ENCODE measurements at places on chromosomes 2 and 18.

- DNase-seq = no peak
Observed at GRCh38 chr18:908758-909724, 4.4 kb downstream of the ADCYAP1 start.

- no peak for DNase-seq
Observed at GRCh38 chr2:66839551-66840320, 404.8 kb downstream of the MEIS1 start.

DNA sequence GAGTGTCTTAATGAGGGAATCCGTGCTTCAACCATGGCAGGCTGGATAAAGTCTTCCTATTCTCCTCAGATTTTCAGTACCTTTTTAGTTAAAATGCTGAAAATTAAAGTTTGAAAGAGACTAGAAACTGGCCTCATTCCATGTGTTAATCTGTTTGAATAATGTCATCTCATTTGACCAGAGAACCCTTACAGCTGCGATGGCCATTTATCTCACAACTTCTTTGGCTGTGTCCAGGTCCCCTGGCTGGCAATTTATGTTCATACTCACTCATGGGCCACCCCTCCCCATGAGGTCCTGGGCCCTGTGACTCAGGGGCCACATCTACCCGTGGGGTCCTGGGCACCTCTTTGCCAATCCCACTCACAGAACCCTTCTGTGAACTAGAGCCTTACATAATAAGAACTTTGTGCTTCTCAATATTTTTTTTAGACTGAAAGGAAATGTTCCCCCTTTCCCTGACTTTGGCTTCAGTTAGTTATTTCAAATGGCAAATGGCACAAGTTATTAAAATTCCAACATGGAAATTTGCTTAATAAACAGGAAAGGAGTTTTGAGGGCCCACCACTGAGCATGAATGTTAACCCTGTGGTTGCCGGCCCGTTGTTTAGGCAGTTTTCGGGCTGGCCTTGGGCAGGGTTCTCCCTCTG, 134.6 kb downstream of the UXS1 start:
- no peak for DNase-seq

DNA sequence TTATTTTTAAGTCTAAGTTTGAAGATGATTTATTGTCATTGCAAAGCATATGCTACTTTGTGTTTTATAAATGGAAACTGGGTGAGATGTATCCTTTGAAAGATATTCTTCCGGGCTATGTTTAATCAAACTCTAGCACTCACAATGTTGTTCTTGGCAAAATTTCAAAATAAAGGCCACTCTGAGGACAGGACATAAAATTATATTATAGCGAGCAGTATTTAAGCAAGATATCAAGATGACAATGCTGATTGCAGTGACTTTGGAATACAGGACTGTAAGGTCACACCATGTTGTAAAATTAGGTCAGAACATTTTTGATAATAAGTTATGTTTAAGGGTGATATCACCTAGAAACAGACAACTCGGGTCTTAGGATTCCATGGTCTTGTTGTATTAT, 14.2 kb downstream of the RPRM start:
- DNase-seq = no peak

- DNase-seq = no peak
Observed at GRCh38 chr2:216862628-216863398, 2.9 kb upstream of the TNP1 start.

DNA sequence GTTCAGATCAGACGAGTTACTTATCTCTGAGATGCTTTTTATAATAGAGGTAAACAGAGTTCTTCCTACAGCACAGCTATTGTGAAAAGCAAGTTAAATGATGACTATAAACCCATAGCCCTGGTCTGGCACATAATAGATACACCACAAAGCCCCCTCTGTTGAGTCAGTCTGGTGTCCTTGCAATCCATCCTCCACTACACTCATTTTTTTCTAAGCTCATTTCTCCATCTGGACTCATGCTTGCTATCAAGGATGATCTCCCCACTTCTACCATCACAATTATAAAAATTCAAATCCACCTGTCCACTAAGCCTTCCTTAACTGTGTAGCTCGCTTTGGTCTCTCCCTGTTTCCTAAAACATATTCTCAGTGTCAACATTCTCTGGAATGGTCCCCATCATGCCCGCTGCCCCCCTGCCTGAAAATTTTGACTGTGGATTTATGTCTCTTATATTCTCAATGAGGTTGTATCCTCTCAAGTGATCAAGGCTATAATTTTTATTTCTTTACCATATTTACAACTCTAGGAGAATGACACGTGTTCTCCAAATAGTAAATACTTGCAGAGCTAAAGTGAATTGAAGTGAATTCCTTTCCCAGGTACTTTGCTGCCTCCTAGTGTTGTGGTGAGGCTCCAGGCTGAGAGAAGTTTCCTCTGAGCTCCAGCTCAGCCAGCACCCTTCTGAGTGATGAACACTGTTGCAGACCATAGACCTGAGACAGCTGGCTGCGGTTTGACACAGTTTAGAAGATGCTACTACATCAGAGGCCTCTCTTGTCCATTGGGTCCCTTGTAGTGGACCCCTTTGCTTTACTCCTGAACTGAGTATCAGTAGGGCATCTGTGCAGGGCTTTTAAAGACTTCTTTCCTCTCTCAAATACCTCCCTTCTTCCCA, 108.7 kb downstream of the DPP10 start:
- DNase-seq = no peak

DNA sequence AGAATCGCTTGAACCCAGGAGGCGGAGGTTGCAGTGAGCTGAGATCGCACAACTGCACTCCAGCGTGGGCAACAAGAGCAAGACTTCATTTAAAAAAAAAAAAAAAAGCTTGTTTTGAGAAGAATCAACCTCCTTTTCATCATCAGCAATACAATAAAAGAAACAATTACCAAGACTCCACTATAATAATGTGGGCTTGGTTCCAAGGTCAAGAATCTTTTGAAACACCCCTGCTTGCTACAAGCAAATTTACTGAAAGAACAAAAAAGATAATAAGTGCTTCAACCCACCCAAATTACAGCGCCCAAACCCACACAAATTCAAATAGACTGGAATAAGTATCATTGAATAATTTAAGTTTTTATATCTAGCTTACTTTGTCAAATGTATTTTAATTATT, 33.6 kb upstream of the MAPRE3 start:
- DNase-seq = no peak

DNA sequence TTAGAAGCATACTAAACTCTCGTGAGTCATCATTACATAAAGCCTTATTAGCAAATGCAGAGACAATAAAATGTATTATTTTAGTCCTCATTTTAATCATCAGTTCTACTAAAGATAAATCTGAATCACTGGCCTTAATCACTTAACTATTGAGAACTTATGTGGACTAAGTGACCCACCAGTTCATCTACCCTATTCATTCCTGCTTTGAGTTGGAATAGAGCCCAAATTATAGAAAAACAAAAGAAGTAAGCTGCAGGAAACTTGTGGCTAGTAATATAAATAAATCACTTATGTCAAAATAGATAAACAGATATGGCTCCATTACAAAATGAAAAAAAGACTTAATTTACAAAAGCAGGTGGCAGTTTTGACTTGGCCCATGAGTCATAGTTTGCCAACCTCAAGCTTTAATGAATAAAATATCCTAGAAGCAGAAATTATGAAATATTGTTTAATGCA, 851.8 kb upstream of the CRIM1 start:
- no peak for DNase-seq

- no peak for DNase-seq
Observed at GRCh38 chr2:238428866-238429265, 2.1 kb downstream of the ASB1 start.

DNA sequence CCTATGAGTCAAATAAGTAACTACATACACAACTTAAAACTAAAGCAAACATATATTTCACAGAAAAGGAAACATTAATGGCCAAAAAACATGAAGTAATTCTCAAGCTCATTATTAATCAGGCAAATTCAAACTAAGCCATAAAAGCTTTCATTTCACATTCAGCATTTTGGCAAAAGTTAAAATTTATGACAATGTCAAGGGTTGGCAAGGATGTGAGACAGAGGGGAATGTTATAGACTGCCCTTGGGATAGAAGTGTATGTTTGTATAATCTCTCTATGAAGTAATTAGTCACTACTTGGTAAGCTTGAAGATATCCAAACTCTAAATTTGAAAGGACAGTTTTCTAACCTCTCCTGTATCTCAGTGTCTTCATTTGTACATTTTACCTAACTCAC, 539.4 kb downstream of the RIT2 start:
- DNase-seq = no peak

DNA sequence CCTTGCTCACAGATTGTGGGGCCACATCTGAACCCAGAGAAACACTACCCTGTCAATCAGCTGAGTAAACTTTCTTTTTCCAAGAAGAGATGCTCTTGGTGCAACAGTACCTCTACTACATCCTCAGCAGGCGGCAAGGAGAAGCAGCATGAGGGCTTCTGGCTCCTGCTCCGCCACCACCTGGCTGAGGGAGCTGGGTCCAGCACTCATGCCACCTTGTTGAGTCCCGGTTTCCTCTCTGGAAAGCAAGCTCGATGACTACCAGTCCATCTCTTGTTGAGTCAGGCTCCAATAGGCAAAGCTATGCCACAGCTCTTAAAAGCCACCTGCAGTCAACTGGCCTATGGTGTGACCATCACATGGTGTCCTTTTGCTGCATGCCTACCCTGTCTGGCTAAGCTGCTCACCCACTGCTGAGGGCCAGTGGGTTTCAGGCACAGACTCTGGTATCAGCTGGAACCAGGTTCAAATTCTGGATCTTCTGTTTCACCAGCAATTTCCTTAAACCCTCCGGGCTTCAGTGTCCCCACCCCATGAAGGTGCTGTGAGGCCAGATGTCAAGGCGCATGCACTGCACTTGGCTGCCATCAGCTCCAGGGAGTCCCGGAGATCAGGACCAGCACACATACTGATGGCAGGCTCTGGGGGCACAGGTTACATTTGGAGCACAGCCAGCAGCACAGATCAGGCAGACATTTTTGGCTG, 42.5 kb upstream of the ACAA2 start:
- DNase-seq = peak; percentile 25

DNA sequence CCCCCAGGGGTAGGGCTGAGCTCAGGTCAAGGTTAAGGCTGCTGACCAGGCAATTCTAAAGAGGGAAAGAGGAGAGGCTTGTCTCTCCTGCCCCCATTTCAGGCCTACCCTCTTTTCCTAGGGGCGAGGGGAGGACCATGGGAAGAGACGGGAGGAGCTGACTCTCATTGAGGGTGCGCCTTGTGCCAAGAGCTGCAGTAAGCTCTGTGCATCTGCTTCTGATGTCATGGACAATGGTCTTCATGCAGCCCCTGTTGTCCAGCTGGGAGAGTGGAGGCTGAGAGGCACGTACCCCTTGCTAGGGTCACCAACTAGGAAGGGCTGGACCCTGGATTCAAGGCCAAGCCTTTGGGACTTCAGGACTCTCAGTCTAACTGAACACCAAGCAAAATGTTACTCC, 45.2 kb downstream of the PTGR3 start:
- DNase-seq = no peak

DNA sequence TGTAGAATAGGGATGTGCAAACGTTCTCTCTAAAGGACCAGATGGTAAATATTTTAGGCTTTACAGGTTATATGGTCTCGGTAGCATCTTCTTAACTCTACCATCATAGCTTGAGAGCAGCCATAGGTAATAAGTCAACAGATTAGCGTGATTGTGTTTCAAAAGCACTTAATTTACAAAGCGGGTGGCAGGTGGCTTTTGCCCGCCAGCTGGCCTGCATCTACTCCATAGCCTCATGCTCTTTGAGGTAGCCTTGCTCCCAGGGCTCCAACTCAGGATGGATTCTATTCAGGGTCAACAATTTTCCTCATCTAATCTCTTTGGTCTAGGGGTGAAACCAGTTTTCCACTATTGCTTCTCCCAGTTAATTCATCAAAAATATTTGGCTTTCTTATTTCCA, 5.0 kb upstream of the ATP9B start:
- no peak for DNase-seq

DNA sequence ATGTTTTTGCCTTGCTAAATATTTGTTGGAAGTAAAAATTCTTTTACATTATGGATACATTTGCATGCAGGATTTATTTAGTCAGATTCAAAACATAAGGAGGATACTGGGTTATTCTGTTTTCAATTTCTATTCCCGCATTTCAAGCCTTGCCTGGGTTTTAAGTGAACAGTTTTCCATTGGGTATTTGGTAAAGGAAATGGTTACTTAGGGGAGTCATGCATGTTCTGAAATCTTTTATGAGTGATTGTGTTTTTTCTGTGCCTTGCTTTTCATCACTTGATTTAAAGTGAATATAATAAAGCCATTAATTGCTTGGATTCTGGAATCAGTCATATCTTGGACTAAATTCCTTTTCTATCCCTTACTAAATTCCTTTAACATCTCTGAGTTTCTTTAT, 12.0 kb upstream of the SP9 start:
- DNase-seq = no peak

DNA sequence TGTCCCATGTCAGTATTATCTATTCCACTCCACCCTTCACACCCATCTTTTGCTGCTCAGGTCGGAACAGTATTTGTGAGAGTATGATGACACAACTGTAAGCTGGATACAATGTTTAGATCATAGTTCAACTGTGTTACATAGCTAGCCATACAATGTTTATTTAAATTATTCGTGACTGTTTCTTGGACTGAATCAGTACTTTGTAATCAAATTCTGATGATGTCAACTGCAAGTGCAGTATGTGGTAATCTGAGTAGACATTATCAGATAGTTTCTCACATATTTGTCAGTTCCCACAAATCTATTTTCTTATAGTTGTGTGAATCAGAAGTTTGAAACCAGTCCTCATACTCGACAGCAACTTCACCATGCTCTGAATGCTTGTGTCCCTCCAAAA, 177.6 kb downstream of the ZNF407 start:
- no peak for DNase-seq

GRCh38 chr2:8856176-8856575, 18.8 kb upstream of the KIDINS220 start:
- DNase-seq = no peak

DNA sequence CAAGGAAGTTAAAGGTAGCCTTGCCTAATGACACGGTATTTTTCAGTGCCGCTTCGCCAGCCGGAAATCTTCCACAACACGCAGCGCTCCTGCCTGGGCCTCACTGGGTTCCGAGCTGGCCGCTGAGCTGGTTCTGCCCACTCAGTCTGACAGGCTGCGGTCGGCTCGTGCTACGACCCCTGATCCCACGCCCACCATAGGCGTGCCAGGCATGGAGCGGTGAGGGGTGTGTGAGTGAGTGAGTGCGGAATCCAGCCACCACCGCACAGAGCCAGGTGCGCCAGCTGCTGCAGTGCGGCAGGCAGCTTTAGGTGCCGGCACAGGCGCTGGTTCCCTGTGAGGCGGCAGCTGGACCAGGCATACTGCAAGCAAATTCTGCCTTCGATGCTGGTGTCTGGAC, 407.9 kb downstream of the DCC start:
- no peak for DNase-seq

GRCh38 chr18:30135938-30136337, 906.6 kb downstream of the DSC3 start:
- DNase-seq = no peak

GRCh38 chr2:119810049-119810630, 50.4 kb downstream of the PTPN4 start:
- DNase-seq = no peak

- DNase-seq = no peak
Observed at GRCh38 chr2:238069021-238069709, 8.4 kb downstream of the SCLY start.

DNA sequence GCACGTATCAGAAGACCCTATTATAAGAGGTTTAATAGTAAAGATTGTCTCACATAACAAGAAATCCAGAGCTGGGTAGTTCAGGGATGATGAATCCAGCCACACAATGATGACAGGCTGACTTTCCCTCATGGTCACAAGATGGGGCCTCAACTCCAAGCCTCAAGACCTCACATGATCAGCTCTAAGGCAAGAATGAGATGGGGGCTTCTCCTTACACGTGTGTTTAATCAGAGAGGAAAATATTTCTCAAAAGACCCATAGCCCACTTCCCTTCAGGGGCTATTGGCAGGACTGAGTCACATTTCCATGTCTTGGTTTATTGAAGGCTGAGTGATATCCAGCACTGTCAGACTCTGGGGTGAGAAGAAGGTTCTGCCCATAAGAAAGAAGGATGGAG, 100.2 kb upstream of the FOSL2 start:
- no peak for DNase-seq

Data from ascending aorta (tissue), 2 donors.